AG10803 (cell line): ENCODE measurements at places on chromosomes 12 and 14.

DNA sequence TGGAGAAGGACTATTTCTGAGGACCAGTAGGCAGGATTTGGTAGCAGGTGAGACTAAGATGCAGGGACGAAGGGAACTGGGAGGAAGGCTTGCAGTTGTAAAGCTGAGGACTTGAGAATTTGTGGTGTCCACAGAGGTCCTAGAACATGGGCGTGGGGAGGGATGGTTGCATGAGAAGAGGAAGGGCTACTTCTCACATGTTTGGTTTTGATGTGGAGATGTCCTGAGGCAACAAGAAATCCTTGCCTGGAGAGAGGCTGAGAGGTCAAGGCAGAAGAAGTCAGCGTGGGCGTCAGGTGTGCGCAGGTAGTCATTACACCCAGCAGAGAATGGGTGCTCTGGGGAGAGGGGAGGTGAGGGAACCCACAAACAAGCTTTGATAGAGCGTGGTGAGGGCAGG is 5.7 kb upstream of the RABGGTA start:
- DNase-seq = no peak

GRCh38 chr12:32755051-32755653 is 545 bp downstream of the YARS2 start:
- DNase-seq = peak; percentile 80

DNA sequence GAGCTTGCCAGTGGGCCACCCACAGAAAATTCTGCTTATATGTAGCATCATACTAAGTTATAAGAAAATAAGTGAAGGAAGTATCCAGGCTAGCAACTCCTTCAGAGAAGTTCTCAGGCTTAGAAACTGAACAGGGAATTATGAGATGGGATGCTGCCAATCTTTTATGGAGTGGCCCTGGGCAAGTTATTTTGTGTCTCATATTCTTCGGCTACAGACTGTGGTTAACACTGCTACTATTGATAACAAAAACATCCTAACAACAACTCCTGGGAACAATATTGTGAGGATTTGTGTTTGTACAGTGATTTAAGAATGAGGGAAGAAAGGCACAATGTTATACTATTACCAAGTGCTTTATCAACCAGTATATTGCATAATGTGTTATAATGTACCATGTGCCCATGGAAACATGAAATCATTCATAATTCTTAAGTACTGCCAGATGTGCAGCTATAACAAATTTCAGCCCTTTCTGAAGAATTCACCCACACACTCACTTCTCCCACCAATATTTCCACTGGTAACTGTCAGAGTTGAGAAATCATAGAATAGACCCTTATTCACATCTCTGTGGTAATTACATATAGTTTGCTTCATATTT is 113.3 kb upstream of the SOX5 start:
- peak; percentile 7 for DNase-seq

DNA sequence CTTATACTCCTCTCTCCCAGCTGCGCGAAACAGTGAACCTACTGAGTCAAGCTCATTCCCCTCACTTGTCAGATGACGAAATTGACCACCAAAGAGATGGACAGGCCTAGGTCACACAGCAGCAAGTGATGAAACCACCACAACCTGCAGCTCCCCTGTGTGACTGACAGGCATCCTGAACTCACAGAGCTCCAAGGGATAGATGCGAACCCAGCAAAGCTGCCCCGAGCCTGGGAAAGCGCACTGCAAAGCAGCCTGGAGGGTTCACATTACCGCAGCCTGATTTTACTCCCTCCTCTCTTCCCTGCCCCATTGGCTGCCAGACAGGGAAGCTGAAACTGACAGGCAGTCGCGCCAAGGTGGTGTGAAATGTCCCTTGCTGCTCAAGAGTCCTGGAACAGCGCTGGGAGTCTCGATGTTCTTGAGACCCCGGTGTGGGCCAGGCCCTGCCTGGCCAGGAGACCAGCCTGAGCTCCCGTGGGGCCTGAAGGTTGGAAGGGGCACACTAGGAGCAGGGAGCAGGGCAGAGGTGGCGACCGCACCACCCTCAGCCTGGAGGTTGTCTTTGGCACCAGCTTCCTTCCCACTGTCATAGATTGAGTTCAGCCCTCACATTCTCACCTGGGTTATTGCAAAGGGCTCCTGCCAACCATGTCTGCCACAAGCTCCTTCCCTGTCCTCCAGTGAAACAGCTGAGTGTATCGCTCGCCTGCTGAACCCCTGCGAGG is 36.3 kb downstream of the SNRNP35 start:
- DNase-seq = no peak
